Stimulated activated CD4-positive, alpha-beta T cell treated with anti-CD3 and anti-CD28 coated beads, Interleukin-15, amount 100 ng/mL, for 24 hours (primary cell): ENCODE measurements at places on chromosomes 1 and 21.

- no peak for DNase-seq
These were observed 250.0 kb upstream of the NFIA start for GRCh38 chr1:60832367-60832766.

GRCh38 chr1:29944253-29944905, 708.1 kb downstream of the PTPRU start:
- no peak for DNase-seq

DNA sequence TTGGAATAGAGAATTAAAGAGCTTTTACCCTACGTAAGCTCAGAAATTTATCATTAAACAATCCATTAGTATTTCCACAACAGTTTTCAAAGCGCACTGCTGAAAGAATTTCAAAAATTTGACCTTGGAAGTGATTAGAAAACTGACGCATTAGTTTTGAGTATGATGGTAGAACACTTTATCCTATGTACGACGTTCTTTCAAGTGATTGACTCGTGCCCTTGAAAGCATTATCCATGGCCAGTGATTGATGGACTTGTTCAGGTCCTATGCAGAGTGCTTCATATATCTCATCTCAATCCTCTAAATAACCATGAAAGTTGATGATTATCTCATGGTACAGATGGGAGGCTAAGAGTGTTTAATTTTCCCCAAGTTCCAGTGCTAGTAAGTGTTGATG, 697.2 kb downstream of the USP25 start:
- DNase-seq = no peak

- no peak for DNase-seq
These were observed 720 bp upstream of the TMCC2 start for GRCh38 chr1:205226868-205227583.

DNA sequence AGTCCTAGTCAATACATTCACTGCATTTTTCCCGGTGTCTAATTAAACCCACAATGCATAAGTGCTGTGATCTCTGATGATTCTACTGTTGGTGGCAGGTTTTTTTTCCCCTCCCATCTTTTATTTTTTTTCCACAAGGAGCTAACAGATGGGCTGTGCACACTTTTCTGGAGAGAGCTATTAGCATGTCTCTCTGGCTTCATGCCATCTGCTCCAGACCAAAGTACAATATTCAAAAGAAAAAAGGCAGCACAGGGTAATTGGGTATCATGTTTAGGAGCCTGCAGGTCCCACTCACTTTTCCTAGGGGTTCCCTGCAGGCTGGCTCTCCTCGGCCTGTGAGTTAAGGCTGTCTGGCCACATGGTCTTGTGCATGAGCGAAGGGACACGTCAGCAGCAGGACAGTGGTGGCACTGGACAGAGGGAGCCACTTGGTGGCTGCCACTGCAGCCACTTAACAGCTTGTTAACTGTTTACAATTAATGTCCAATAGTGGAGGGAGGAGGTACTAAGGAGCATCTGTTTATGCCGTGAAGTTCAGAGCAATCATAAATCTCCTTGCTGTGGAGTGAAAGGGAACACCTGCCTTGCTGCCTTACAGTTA, 53.5 kb upstream of the C8B start:
- DNase-seq = no peak

DNA sequence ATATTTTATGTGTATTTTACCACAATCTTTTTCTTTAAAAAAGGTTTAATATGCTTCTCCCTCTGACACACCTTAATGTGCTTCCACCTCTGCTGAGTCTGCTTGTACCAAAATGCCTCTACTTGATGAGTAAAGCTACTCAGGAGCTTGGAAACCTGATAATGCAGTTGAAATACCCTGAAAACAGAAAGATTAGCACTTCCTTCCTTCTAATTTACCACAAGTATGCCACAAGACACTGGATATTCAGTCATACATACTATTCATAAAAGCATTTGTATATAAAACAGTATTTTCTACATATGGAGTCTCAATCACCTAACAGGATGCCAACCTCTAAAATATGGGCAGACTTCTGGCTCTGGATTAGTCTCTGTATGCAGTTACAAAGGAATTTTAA, 55.0 kb downstream of the SLC35D1 start:
- DNase-seq = no peak

DNA sequence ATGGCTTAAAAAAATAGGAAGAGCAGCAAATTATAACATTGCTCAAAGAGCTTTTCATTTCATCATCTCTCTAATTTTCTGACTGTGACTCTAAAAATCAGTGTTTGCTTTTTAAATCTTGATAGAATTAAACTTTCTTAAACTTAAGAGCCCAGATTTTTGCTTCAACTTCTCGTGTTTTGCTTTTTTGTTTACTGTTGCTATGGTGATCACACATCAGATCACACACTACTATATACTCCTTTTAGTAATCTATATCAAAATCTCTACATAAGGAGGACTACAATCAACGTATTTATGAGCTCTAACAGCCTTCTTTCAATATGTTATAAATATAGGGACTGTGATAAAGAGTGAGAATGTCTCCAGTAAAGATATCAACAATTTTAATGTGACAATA, 537.3 kb downstream of the KCNT2 start:
- DNase-seq = no peak

DNA sequence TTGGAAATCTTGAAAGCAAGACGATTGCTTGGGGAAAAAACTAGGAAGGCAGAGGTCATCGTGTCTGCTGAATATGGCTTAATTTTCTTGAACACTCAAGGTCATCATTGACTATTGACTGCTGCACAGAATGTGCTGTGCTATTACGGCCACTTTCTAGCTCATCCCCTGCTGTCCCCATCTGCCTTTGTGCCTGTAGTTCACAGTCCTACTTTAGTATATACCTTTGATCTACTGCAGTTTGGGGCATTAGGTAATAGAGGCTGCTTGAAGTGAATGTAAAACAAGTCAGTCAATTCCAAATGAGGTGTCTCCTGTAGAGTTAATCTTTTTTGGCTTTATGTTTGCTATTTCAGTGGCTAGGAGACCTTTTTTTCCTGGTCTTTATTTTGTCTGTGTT, 8.3 kb downstream of the RAB4A start:
- no peak for DNase-seq

DNA sequence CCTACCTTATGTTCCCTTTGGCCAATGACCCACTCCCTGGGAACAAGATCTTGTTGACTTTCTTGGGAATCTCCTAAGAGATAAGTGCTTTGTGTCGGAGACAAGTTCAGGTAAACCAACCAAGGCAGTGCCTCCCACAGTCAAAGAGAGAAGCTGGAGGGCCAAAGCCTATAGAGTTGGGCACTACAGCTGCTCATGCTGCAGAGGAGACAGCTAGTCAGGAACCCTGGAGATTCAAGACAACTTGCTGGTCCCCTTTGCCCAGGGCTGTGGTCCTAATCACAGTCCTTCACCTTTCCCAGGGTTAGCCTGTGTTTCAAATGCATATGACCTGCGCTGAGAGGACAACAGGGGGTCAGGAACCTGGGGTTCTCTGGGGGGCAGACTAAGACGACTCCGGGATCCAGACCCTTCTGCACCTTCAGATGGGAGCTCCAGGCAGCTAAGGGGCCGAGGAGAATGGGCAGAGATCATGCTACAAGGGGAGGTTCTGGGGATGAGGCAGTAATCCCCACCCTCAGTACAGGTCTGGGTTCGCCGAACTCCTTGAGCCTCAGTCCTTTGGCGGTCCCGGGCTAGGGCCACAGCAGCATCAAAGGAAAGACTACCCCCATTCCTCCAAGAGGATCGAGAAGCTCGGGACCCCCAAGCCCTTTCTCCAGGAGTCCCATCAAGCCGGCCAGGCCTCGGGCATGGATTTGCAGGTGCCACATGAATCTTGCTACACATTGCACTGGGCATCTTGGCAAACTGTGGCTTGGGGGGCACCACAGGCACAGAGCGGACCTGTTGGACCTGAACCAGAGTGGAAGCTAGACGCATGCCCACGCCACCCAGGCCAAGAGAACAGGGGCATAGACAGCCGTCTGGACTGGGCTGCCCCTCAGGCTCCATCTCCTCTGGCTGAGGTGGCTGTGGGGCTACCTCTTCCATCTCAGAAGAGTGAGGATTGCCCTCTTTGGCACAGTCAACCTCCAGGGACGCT, 2.0 kb upstream of the USF1 start:
- DNase-seq = no peak

DNA sequence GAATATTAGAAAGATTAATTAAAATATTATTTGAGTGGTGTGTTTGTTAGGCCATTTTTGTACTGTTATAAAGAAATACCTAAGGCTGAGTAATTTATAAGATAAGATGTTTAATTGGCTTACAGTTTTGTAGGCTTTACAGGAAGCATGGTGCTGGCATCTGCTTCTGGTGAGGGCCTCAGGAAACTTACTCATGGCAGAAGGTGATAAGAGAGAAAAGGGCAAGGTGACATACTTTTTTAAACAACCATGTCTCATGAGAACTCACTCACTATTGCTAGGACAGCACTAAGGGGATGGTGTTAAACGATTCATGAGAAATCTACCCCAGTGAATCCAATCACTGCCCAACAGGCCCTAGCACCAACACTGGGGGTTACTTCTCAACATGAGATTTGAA, 56.7 kb upstream of the RGS21 start:
- no peak for DNase-seq

DNA sequence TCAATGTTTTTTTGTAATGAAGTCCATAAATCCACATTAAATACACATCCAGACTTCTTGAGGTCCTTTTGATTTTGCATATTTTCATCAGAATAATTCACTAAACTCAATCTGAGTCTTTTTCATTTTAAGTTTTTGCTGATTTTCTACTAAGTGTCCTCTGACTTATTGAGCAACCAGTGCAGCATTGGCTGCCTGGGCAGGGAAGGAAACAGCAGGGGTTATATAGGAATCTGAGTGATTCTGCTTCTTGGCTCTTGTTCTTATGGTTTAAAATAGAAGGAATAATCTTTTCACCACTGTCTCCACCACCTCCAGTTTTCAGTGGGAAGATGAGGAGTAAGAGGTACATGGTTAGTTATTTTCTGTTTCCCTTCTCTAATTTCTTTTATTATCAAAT, 88.4 kb downstream of the ST6GALNAC5 start:
- DNase-seq = no peak

GRCh38 chr1:15684042-15684461, at the start of gene PLEKHM2:
PLEKHM2 (plus strand) TSS chr1:15684320; CDS start chr1:15684559, 239 bp downstream.
- peak; percentile 62 for DNase-seq

DNA sequence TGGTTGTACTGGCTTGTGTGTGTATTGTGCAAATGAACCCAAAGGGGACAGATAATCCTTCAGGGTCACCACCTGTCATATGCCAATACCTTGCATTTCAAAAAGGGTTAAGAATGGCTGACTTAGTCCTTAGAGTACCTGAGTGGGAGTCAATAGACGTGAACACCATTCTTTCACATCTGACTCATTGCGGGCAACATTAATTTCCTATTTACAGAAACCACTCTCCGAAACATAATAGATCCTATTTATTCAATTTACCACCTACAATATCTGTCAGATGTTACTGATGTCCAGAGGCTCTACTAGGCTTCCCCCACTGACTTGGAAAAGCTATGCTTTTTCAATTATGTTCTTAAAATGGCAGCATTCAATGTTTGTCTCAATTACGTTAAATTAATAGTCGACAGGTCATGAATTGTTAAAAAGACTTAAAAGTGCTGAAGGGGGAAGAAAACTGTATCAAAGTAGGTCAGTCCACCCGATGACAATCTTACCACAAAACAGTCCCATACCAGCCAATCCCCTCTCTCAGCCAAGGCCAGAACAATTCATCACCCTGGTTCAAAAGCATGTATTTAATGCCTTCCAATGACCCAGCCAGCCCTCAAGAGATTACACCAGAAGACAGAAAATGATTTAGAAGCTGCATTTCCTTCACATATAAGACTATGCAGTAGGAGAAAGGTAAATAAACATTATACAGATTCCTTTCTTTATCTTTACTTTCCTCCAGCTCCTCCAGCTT, 48.6 kb upstream of the PLA2G2C start:
- DNase-seq = no peak

DNA sequence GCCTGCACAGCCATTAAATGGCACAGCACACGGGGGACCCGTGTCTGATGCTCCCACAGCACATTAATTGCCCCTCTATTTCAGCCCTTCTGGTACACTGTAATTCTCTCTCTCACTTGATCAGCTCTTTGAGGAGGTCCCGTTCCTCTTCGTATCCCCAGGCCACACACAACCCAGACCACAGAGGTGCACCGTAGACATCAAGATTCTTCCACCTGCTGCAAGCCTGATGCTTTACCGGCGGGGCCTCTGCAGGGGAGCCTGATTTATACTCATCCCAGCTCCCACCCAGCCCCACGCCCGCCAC, 759 bp downstream of the SMYD3 start:
- DNase-seq = no peak

DNA sequence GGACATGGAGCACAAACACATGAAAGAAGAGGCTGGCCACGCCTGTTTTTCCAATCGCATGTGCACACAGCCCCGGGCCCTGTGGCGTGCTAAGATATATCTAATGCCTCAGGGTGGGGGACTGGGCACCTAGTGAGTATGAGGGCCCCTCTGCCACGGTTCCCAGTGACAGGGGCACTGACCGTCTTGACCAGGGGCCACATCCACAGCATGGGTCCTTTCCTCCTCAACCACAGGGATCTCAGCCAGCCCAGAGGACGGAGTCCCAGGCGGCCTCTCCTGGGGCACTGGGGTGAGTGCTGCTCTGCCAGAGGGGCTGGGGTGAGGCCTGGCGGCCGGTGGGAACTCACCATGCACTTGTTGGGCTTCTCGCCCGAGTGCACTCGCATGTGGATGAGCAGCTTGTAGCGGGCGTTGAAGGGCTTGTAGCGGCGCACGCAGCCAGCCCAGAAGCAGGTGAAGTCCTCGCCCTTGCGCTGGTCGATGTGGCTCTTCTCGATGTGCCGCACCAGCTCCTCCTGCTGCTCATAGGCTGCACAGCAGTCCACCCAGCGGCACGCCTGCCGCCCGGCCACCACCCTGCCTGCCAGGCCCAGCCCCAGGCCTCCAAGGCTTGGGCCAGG, 134.7 kb downstream of the DMRTB1 start:
- no peak for DNase-seq
